Stimulated activated CD4-positive, alpha-beta T cell treated with anti-CD3 and anti-CD28 coated beads, Interleukin-15, amount 100 ng/mL, for 48 hours (primary cell): ENCODE measurements at places on chromosomes 16 and 17.

DNA sequence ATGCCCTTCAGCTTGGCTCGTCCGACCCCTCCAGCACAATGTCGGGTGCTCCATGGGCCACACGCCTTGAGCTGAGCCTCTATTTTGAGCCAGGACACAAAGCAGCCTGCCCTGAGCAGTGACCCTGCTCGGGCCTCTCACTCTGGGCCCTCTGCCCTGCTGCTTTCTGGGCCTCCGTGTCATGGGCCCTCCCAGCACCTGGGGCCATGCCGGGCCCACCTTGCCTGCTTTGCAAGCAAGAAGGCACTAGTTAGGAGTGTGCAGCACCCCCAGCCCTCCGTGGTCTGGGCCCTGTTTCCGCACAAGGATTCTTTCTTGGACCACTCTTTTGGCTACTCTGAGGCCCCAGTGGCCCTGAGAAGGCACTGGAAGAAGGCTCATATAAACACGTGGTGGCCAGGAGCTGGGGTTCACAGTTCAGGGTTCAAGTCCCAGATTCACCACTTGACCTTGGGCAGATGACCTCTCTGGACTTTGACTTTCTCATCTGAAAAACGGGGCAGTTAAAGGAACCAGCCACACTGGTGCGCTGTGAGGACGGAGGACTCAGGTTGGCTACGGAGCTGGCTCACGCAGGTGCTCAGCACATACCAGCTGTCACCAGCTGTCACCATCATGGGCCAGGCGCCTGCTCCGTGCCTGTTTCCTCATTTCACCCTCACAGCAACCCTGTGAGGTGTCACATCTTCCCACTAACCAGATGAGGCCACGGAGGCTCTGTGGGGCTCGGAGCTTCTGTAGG lies 166.0 kb upstream of the GSE1 start:
- no peak for DNase-seq

GRCh38 chr16:56657555-56658326 lies at the start of gene MT1F:
Gene MT1F (plus strand): TSS chr16:56657959. CDS start chr16:56658059, 100 bp downstream.
- peak; percentile 49 for DNase-seq

GRCh38 chr17:81118308-81119221 lies 46.7 kb upstream of the PVALEF start:
- DNase-seq, result no peak

- no peak for DNase-seq
Measured at GRCh38 chr17:81386141-81386645, 9.1 kb upstream of the BAHCC1 start.

- DNase-seq, result no peak
Measured at GRCh38 chr17:73950593-73950914, 252.9 kb upstream of the RPL38 start.

DNA sequence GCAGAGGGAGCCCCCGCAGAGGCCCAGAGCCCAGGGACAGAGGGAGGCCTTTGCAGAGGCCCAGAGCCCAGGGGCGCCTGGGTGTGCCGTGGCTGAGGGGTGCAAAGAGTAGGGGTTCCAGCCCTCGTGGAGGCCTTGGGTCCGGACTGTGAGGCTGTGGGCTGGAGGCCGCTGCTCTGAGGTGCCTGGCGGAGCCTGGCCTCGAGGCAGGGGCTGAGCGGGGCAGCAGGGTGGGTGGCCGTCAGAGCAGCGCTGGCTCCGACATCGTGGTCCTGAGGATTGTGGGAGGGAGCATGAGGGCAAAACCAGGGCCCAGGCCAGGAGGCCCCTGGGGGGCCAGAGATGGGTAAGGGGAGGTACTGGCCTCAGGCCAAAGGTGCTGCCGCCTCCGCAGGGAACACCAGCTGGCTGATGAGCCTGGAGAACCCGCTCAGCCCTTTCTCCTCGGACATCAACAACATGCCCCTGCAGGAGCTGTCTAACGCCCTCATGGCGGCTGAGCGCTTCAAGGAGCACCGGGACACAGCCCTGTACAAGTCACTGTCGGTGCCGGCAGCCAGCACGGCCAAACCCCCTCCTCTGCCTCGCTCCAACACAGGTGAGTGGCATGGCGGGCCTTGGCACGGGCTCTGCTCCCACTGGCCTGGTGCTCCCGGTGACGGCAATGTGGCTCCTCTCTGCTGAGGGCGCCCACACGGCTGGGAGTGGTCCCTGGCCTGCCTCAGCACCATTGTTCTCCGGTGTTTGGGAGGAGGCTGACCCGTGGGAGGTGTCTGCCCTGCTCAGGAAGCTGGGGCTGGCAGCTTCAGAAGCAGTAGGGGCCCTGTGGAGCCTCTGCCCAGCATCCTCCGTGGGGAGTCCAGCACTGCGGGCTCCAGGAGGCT lies 33.7 kb downstream of the TSC2 start:
- no peak for DNase-seq

DNA sequence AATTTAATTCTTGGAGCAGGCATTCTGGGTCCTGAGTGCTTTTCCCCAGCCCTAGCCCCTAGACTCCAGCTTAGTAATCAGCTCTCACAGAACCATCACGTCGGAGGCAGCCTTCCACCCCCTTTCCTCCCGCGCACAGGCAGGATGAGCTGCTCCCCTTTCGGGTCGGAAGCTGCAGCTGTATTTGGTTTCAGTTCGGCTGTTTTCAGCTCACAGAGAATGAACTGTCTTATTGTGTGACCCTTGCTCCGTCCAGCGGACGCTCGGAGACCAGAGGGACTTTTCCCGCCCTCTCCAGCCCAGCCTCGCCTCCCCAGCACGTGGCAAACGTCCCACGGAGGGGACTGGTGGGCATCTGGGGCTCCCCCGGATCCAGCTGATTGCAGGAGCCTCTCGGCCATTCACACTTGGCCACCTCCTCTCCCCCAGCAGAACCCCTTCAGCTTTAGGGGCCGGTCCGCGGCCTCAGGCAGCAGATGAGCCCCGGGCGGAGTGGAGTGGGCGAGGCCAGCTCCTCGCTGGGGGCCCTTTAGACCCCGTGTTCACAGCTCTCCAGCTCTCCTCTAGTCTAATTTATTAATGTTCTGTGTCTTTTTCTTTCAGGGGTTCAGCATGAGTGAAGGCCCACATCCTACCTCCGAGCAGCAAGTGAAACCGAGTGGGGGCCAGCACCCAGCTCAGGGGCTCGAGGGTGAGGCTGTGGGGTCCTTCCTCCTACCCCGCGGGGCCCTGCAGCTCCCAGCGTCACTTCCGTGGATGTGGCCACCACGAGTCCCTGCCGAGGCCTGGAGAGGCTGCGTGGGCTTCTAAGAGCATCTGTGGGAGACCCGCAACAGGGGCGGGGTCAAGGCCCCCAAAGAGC lies 863 bp upstream of the UTS2R start:
- no peak for DNase-seq

DNA sequence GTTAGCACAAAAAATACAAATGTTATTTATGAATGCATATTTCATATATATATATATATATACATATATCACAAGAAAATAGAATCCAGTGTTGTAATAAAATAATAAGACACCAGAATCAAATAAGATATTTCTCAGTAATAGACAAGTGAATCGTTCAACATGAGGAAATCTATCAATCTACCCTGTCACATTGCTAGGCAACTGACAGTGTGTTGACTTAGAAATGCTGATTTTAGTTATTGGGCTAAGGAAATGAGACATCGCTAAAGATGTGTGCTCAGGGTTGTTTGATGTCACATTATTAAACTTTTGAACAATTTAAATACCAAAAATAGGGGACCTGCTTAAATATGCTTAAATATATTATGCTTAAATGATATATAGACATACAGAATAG lies 49.9 kb upstream of the DNAH9 start:
- no peak for DNase-seq

GRCh38 chr16:30051518-30051917 lies 14.0 kb upstream of the ALDOA start:
- DNase-seq, result no peak

DNA sequence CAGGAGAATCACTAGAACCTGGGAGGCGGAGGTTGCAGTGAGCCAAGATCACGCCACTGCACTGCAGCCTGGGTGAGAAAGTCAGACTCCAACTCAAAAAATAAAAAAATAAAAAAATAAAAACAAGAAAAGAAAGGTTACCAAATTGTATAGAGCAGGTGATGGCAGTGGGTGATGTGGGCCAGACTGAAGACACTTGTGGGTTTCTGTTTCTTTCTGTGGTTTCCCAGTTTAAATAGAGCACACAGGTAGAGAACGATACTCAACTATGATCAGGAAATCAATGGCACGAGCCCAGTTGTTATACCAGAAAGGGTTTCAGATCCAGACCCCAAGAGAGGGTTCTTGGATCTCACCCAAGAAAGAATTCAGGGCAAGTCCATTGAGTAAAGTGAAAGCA lies 32.6 kb downstream of the NUBP1 start:
- no peak for DNase-seq

DNA sequence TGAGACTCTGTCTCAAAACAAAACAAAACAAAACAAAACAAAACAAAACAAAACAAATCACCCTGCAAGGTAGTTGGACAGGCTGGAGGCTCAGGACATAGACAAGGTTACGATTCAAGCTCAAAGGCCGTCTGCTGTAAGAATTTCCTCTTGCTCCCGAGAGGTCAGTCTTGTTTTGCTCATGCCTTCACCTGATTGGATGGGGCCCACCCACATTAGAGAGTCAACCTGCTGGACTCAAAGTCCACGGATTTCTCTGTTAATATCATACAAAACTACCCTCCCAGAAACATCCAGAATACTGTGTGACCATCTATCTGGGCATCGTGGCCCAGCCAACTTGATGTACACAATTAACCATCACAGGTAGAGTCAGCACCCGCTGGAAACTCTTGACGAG lies 330.0 kb upstream of the EEF2KMT start:
- DNase-seq, result no peak

GRCh38 chr17:47295037-47295873 lies 28.5 kb upstream of the EFCAB13 start:
- DNase-seq, result no peak

DNA sequence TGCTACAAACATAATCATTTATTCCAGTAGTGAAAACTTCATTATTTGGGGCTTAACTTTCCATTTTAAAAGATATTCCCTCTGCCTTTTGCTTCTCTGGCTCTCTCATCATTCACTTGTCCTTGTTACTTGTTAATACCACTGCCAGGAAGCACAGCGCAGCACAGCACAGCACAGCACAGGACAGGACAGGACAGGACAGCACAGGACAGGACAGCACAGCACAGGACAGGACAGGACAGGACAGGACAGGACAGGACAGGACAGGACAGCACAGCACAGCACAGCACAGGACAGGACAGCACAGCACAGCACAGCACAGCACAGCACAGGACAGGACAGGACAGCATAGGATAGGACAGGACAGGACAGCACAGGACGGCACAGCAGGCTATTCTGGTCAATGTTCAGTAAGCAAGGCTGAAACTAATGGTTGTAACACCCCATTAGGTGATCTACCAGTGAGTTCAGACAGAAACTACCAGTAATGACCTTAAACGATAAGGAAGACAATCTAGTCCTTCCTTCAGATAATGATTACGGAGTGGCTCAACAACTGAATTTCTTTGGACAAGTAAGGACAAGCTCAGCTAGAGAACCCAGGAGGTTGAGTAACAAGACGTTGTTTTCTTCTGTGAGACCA lies 31.9 kb downstream of the COG1 start:
- no peak for DNase-seq

DNA sequence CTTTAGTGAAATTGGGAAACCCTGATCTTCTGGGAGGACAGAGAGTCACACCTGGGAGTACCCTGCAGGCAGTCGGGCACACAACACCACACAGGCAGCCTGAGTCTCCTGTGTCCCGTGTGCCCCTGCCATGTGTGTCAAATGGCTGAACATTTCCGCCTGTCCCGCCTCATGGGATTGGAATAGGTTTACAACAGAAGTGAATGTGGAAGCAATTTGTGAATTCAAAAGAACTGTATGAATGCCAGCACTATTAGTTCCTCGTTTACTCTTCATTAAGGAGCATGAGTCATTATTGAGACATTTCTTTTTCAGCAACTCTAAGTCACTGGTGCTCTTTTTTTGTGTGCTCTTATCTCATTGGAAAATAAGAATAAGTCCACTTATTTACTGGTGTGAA lies 226.5 kb downstream of the PMP22 start:
- DNase-seq, result no peak

DNA sequence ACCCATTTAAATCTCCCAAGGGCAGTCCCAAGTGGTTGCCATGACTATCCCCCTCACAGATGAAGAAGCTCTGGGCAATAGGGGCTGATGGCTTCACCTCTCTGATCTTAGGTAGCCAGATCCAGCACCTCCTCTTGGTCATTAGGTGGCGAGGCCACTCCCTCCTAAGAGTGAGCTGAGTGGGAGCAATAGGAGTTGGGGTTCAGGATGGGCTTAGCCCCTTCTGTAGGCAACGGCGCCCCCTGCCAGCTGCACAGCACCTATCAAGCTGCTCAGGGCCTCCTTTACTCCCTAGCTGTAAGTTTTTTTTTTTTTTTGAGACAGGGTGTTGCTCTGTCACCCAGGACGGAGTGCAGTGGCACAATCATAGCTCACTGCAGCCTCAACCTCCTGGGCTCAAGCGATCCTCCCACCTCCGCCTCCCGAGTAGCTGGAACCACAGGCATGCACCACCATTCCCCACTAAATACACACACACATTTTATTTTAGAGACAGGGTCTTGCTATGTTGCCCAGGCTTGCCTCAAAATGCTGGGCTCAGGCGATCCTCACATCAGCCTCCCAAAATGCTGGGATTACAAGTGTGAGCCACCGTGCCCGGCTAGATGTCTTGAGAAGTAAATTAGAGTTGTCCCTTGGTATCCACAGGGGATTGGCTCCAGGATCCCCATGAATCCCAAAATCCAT lies 3.5 kb upstream of the RRAD start:
- no peak for DNase-seq

- peak; percentile 60 for DNase-seq
Measured at GRCh38 chr16:81616321-81617020, 162.6 kb upstream of the PLCG2 start.

DNA sequence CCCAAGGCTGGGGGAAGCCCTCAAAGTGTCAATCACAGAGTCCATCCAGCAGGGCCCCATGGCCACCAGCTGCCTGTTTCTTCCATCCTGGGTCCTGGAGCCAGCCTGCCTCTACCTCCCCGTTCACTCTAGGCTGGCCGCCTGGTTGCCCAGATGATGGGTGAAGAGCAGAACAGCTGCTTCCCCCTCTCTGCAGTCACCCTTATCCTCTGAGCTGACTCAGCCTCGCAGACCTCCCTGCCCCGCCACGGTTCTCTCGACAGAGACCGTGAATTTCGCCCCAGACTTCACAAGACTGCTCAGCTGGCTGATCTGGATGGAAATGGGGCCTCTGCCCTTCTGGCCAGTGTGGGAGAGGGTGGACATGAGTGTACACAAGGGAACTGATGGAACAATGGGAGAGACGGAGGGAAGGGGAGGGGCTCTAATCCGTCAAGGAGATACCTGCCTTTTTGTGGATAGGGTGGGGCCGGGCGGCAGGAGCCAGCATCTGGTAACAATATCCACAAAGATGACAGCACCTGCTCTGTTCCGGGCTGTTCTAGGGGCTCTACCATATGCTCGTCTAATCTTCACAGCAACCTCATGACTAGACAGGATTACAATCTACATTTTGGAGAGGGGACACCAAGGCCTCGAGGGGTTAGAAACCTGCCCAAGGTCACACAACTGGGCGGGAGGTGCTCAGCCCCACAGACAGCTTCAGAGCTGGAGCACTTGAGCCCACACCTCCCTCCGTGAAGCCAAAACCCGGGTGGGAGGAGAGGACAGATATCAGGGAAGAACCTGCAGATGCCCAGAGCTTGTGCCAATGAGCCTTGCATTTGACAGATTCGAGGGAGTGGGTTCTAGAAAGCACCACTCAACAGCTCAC lies 136.0 kb downstream of the SDK2 start:
- DNase-seq, result no peak
